Natural killer cell (primary cell): ENCODE measurements at places on chromosomes 12 and 14. TPM values are rescaled to one million over a fixed set of nuclear protein-coding genes. Genes with fewer than 3 reads are reported as not detected.

Gene SAMD15
- total RNA-seq, result 0.40 TPM

Gene FZD10
- total RNA-seq, result not detected

Gene KRT71
- total RNA-seq, result not detected

Gene RASSF9
- total RNA-seq, result not detected

Gene CALM1
- total RNA-seq, result 907 TPM

Gene KIF21A
- total RNA-seq, result 18.0 TPM

DNA sequence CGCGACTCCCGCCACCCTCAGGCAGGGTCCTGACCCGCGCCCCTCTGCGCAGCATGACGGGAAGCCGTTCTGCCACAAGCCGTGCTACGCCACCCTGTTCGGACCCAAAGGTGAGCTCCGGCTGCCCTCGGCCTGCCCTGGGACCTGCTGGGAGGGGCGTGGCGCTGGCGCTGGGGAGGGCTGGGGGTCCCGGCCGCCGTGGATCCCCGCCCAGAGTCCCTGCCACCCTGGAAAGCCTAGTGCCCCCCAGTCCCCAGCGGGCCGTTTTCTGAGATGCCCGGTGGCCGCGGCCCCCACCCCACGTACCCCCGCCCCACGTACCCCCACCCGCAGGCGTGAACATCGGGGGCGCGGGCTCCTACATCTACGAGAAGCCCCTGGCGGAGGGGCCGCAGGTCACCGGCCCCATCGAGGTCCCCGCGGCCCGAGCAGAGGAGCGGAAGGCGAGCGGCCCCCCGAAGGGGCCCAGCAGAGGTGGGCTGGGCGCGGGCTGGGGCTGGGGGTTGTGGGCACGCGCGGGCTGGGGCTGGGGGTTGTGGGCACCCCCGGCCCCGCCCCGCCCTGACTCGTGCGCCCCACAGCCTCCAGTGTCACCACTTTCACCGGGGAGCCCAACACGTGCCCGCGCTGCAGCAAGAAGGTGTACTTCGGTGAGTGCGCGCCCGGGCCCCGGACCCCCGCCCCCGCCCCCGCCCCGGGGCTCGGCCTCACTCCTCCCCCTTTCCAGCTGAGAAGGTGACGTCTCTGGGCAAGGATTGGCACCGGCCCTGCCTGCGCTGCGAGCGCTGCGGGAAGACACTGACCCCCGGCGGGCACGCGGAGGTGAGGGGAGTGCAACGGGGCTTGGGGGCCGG, 4.0 kb downstream of the CRIP2 start:
- no peak for DNase-seq

- no peak for DNase-seq
Observed at GRCh38 chr14:49642163-49642562, 7.1 kb upstream of the DNAAF2 start.

GRCh38 chr14:84809158-84809557, 720.8 kb upstream of the FLRT2 start:
- no peak for DNase-seq

- DNase-seq, result no peak
Observed at GRCh38 chr14:103009559-103009958, 47.8 kb downstream of the CDC42BPB start.

- DNase-seq, result no peak
Observed at GRCh38 chr14:80456209-80456608, 244.9 kb upstream of the DIO2 start.

DNA sequence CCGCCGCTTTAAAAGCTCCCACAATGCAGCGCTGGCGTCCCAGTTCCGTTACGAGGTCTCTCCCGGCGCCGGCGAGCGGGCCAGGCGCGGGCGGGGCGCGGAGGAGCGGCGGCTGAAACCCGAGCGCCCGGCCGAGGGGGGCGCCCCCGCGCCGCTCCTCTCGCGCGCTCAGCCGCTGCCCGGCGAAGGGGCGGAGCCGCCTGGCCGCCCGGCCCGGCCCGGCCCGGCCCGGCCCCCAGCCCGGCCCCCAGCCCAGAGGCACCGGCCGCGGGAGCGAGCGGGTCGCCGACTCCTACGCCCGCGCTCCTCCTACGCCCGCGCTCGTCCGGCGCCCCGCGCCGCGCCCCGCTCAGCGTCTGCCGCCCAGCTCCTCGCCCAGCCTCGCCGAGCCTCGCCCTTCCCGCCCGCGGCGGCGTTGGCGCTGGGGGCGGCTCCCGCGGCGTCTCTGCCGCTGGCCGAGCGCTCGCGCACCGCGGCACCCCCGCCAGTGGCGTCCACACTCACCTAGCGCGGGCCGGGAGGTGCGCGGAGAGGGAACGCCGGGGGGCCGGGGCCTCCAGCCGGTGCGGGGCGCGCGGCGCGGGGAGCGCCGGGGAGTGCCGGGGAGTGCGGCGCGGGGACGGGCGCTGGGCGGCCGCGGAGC, at the start of gene RASSF8:
RASSF8 (plus strand) TSS at position 255 of the 643 bp plus-strand sequence. CDS start 96,662 bp downstream, outside the sequence.
- DNase-seq, result peak; percentile 16

GRCh38 chr12:103249607-103250006, 246.2 kb downstream of the C12orf42 start:
- no peak for DNase-seq

DNA sequence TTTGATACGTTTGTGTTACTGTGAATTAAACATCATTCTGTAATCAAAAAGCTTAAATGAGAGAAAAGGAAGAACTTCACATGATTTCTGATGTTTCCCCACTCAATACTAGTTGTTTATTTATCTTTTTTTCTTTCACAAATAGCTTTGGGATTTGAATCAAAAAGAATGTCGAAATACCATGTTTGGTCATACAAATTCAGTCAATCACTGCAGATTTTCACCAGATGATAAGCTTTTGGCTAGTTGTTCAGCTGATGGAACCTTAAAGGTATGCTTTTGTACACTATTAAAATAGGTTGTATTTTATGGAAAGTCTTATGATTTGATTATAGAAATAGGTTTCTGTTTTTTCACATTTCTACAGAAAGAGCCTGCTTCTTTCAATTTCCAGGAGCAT, 41.5 kb downstream of the APAF1 start:
- DNase-seq, result no peak

GRCh38 chr12:96617178-96617577, 127.8 kb downstream of the CFAP54 start:
- DNase-seq, result no peak

DNA sequence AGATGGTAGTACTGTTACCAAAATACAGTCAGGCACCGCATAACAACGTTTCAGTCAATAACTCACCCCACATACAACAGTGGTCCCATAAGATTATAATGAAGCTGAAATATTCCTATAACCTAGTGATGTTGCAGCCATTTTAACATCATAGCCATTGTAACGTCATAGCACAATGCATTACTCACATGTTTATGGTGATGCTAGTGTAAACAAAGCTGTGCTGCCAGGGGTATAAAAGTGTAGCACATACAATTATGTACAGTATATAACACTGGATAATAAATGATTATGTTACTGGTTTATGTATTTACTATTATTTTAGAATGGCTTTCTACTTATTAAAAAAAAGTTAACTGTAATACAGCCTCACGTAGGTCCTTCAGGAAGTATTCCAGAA, 37.0 kb downstream of the GPR137C start:
- DNase-seq, result no peak

DNA sequence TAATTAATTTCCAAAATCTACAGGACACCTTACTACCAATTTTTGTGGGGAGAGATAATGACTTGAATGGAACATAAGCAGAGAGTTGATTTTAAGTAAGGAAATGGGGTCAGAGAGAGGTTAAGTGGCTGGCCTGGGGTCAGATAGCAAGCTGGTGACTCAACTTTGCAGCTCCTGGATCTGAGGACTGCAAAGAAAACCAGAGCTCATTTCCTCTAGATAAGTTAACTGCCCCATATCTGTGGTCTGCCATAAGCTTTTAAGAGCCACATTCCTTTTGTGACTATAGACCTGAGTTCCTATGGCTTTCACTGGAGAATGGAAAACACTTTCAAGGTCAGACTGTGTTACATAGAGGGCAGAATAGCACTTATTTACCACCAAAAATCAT, 201.2 kb upstream of the PRICKLE1 start:
- no peak for DNase-seq
